ENCODE measurements at places on chromosomes 2 and 18.

GRCh38 chr2:125167152-125167551, 1142.1 kb downstream of the CNTNAP5 start:
- DNase-seq, result peak; percentile 18

DNA sequence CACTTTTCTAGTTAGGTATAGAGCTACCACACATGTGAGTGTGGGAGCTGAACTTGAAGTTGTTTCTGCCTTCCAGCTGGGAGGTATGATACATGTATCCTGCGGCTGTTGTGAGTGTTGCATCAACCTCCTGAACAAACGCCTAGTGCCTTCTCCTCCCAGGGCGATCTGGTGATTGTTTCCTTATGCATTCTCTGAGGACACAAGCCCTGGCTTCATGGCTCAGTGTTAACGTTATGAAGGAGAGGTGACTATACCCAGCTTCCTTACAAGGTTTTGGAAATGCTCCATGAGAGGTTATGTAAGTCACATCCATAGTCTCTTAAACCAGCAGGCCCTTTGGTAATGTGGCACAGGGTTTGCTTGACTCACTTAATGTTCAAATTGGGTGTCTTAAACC, 64.9 kb downstream of the SPRED2 start:
- DNase-seq, result peak; percentile 96

GRCh38 chr18:51516478-51517038, 319.1 kb upstream of the MEX3C start:
- DNase-seq, result no peak

DNA sequence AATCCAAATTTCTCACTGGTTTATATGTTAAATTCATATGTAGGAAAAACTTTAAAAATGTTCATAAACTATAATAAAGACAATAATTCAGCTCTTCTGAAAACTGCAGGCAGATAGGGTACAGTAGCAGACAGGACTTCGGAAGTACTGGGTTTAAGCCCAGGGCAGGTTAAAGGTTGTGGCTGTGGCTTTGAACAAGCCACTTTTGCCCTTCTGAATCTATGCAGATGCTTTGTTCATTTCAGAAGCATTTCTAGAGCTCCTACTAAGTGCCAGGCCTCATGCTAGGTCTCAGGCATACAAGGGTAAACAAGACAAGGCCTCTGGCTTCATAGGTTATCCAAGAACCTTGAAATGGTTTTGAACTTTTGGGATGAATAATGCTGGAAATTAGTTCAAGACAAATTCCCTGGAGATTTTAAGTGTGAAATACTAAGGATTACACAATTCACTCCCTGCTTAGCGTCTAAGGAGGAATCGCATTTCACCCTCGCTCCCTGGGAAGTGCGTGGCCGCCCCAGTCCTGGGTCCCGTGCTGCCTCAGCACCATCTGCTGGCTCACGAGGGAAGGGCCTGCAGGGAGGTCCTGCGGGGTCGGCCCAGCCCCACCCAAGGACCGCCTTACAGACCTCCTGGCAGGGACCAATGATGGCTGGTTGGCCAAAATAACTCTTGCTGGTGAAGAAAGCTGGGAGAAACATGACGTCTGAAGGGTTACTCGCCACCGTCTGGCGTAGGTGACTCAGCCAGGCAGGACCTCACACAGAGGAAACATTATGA, 67.7 kb upstream of the L3MBTL4 start:
- peak; percentile 80 for DNase-seq

DNA sequence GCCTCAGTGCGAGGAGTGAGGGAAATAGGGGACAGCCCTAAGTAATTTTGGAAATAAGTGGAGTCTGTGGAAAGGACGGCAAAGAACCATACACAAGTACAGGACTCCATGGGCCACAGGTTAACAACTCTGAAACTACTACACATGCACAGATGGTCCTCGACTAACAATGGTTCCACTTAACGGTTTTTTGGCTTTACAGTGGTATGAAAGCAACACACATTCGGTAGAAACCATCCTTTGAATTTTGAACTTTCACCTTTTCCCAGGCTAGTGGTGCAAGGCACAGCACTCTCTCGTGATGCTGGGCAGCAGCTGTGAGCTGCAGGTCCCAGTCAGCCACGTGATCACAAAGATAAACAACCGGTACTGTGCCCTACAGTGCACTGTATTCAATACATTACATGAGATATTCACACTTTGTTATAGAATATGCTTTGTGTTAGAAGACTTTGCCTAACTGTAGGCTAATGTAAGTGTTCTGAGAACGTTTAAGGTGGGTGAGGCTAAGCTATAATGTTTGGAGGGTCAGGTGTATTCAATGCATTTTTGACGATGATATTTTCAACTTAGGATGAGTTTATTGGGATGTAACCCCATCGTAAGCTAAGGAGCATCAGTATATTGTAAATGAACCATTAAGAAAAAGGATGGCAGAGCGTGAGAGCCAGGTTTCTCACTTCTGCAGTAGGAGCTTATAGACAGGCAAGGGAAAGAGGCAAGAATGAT, 44.6 kb downstream of the TBC1D8 start:
- no peak for DNase-seq

DNA sequence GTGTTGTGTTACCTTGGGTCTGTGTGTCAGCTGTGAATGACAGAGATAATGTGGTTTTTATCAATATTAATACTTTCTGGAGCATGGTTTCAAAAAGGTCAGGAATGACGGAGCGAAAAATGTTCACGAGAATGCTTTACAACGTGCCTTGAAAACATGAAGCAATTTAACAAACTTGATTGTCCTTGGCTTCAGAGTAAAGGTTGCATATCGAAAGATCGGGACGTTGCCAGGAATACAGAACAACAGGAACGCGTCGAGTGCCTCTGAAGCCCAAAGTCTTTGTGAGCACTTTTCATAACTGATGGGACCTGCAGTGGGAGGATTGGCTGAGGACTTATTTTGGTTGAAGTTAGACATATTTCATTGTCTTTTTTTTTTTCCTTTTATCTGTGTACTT, 206.1 kb downstream of the ZNF407 start:
- DNase-seq, result no peak

DNA sequence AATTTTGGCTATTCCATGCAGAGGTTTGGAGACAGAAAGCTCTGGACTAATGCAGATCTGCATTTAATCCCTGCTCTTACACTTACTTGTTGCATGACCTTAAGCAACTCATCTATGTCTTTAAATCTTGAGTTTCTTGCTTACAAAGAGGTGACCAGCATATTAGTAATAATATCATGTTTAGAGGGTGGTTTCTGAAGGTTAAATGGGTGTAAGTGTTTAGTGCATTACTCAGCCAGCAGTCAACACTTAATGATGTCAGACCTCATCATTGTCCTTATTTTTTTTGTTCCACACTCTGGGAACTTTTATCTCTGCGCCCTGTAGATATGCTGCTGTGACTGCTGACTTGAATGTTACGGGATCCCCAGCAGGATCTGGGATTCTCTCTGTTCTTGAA, 1.7 kb downstream of the IL1RL1 start:
- no peak for DNase-seq

GRCh38 chr2:219662566-219662965, 35.1 kb downstream of the SLC4A3 start:
- DNase-seq, result no peak

- DNase-seq, result no peak
These were observed 67.8 kb downstream of the SS18 start for GRCh38 chr18:26022585-26022984.

GRCh38 chr2:237072067-237072931, 13.4 kb upstream of the COPS8 start:
- DNase-seq, result no peak

DNA sequence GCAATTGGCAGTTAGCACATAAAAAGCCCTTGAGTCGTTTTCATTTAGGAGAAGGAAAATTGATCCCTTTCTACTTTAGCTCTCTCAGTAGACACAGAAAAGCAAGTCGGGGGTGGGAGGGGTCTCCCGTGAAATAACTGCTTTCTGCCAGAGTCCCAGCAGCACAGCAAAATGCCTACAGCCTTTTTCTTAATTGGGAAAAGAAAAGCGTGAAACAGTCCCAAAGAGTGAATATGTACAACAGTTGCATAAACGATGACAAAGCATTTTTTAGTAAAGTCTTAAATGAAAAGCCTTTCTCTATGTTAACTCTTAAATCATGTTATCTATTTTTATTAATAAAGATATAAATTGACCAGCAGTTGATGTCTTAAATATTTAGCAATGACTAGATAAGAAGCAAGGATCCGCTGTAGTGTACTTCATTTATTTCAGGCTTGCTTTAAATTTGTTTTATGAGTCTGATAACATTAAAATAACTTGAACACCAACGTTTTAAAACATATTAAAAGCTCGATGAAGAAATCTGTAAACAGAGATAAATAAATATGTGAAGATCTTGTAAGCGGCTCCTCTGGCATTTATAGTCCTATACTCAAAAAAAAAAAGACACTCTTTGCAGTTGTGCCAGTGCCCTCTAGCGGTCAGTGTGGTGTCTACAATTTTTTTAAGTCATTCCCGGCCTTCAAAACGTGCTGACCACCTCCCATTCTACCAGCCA, 42.3 kb upstream of the ATIC start:
- DNase-seq, result peak; percentile 60

GRCh38 chr2:65666156-65666725, 233.8 kb upstream of the SPRED2 start:
- peak; percentile 49 for DNase-seq

GRCh38 chr2:147663153-147663961, 181.5 kb upstream of the ACVR2A start:
- no peak for DNase-seq

GRCh38 chr18:79871481-79872091, 73.8 kb downstream of the KCNG2 start:
- no peak for DNase-seq

DNA sequence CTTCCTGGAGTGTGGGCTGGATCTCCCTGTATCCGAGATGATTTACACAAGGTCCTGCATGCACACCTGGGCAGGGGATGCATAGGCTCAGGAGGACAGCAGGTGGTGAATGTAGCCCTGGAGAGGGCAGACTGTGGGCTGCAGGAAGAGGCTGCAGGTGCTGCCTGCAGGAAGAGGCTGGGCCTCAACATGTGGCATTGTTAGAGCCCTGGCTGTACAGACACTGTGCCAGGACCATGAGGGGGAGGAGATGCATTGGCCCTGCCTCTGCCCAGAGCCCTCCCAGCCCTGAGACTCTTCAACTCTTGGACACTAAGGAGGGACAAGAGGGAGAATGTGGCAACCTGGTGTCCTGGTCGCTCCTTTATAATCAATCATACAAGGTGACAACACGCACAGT, 392.8 kb downstream of the TNS1 start:
- no peak for DNase-seq

DNA sequence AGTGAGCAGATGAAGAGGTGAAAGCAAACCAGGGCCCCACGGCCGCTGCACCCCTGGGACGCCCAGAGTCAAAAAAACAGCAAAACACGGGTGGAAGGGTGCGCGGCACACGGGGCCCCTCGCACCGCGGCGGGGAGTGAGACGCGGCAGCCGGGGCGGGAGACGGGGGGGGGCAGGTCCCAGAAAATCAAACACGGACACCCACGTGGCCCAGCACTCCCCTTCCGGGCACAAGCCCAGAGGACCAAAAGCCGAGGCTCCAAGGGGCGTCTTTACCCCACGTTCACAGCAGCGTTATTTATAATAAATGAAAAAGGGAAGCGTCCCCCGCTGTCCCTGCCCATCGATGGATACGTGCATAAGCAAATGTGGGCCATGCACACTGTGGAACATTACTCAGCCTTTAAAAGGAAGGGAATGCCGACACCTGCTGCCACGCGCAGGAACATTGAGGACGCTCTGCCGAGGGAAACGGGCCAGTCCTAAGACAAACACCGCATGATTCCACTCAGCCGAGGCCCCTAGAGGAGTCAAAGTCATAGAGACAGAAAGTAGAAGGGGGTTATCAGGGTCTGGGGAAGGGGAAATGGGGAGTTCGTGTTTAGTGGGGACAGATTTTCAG, 677 bp upstream of the COPS9 start:
- no peak for DNase-seq

- no peak for DNase-seq
These were observed 439.3 kb upstream of the MAP2 start for GRCh38 chr2:208984376-208985090.
